ENCODE measurements at places on chromosomes 11 and 22.

DNA sequence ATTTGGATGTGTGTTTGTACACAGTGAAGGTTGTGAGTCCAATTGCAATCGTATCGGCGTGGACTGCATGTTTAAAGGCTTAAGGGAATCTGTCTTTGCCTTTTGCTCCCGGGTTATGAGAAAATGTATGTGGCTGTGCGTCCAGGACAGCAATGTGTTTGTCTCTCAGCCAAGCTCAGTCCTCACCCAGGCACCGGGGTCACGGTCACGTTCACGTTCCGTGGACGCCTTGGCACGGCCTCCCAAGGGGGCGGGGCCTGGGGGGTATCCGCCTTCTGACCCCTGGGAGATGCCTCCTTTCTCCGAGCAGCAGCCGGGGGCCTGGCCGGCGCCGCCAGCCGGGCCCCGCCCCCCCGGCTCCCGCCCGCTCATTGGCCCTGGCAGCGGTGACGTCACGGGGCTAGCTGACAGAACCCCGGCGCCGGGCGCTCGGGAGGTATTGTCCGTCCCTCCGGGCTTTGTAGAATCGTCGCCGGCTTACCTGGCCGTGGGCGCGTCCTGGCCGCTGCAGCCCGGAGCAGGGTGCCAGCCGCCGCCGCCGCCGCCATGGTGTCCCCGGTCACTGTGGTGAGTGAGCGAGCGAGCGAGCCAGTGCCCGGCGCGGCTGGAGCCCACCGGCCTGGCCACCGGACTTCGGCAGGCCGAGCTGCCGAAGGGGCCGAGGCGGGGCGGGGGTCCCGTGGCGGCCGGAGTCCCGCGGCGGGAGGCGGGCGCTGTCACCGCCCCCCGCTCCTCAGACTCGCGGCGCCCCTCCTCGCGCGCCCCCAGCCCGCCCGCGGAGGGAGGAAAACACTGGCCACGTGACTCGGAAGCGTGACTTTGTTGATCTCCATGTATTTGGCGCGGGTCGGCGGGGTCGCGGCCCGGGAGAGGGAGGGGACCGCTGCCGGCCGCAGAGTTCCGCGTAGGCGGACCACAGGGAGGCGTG lies at the start of gene TMEM86A:
TMEM86A (plus strand) TSS at position 439 of the 928 bp plus-strand sequence; CDS start at position 547, 108 bp downstream.
- no peak within 1 kb of the TSS for H3K27ac ChIP-seq
- H3K27me3 ChIP-seq, result no peaks in the 10 kb centered on the region
- peaks cover 35% of the 10 kb centered on the region for H3K4me1 ChIP-seq
- DNase-seq, result peak; percentile 90
- peak within 1 kb of the TSS; percentile 81 for H3K4me3 ChIP-seq

DNA sequence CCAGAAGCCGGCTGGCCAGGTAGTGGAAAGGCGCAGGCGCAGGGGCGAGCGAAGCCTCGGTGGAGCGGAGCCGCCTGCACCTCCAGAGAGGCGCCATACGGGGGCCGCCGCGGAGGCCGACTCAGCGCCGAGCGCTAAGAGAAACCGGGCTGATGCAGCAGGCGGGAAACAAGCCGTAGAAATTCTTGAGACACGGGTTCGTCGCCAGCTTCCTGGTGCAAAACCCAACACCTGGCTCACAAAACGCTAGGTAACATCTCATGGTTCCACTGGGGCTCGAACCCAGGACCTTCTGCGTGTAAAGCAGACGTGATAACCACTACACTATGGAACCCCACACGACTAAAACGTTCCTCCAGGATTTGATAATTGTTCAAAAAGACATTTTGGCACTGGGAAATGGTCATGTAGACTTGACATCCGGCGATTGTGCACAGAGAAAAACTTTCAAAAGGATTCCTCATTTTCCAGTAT lies 39.1 kb downstream of the OR4D9 start:
- peaks cover 31% of the 10 kb centered on the region for H3K4me1 ChIP-seq
- H3K27me3 ChIP-seq, result no peaks in the 10 kb centered on the region
- H3K36me3 ChIP-seq, result no peaks in the 10 kb centered on the region
- peak overlapping the region; percentile 71 for H3K4me3 ChIP-seq
- peak overlapping the region; percentile 85 for H3K27ac ChIP-seq
- peak; percentile 91 for DNase-seq

- H3K27me3 ChIP-seq, result peaks cover 8% of the 10 kb centered on the region
- no peaks in the 10 kb centered on the region for H3K36me3 ChIP-seq
- H3K4me1 ChIP-seq, result peaks cover 3% of the 10 kb centered on the region
- H3K4me3 ChIP-seq, result no peak overlapping the region
- DNase-seq, result no peak
Measured at GRCh38 chr11:119607726-119608125, 121.3 kb downstream of the NECTIN1 start.

DNA sequence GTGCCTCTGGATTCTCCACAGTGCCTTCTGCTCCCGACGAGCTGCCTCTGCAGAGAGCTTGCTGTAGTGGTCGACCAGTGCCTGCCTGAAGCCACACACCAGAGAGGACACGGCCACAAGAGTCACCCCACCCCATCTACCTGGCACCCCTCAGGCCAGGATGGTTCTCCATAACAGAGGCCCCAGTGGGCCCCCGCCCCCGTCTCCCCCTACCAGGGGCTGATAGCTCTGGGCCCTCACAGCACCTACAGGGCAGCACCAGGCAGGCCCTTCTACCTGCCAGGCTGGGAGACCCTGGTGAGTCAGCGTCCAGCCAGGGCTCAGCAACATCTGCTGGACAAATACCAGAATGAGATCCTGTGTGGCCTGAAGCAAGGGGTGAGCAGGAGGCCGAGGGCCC lies 21.7 kb downstream of the SELENOO start:
- no peak overlapping the region for H3K27ac ChIP-seq
- no peak overlapping the region for H3K4me3 ChIP-seq
- peaks cover 31% of the 10 kb centered on the region for H3K36me3 ChIP-seq
- H3K27me3 ChIP-seq, result no peaks in the 10 kb centered on the region

DNA sequence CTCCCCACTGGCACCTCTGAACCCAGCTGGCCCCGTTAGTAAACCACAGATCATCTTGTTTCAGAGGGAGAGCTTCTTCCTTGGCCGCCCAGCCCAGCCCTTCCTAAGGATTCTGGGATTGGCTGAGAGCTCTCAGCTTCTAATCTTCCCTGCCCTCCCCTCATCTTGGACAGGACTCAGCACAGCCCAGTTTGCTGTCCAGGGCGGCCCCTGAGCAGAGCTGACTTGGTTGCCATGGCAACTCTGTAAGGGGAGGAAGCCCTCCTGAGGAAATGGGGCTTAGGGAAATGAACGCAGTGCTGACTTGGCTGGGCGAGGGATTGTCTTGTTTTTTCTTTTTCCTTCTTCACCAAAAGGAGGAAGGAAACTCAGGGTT lies 4.6 kb downstream of the APOL4 start:
- no peaks in the 10 kb centered on the region for H3K4me1 ChIP-seq
- H3K27ac ChIP-seq, result no peak overlapping the region
- DNase-seq, result no peak

GRCh38 chr11:102589047-102589459 lies 36.1 kb downstream of the MMP20 start:
- H3K36me3 ChIP-seq, result no peaks in the 10 kb centered on the region
- H3K4me3 ChIP-seq, result no peak overlapping the region
- no peak for DNase-seq
- no peaks in the 10 kb centered on the region for H3K27me3 ChIP-seq
- H3K4me1 ChIP-seq, result no peaks in the 10 kb centered on the region
- no peak overlapping the region for H3K27ac ChIP-seq

DNA sequence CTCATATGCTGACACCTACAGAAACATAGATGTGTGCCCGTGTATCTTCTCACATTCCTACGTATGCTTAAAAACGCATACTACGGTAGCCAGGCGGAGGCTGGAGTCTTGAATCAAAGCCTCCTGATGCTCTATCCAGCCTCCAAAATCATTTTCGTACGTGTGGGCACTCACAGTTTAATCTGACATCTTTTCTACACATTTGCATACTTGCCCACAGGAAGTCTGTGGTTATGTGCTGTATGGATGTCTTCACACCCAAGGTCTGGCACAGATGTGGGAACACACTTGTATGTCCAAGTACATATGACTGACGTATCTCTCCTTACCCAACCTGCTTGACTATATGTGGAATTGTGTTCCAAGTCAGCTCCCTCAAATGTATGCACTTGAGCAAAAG lies 561.8 kb upstream of the CADM1 start:
- no peaks in the 10 kb centered on the region for H3K36me3 ChIP-seq
- no peak overlapping the region for H3K4me3 ChIP-seq
- no peak for DNase-seq
- H3K27me3 ChIP-seq, result peaks cover 57% of the 10 kb centered on the region
- H3K27ac ChIP-seq, result no peak overlapping the region

- DNase-seq, result no peak
- no peak overlapping the region for H3K27ac ChIP-seq
- no peaks in the 10 kb centered on the region for H3K27me3 ChIP-seq
- H3K36me3 ChIP-seq, result no peaks in the 10 kb centered on the region
- H3K4me3 ChIP-seq, result no peak overlapping the region
- H3K4me1 ChIP-seq, result no peaks in the 10 kb centered on the region
Measured at GRCh38 chr22:50144005-50144614, 26.4 kb upstream of the PANX2 start.

- peak overlapping the region; percentile 79 for H3K4me3 ChIP-seq
- peak overlapping the region; percentile 93 for H3K27ac ChIP-seq
- peak; percentile 92 for DNase-seq
- no peaks in the 10 kb centered on the region for H3K27me3 ChIP-seq
Measured at GRCh38 chr11:70079691-70080090, 1.6 kb downstream of the ANO1 start.

DNA sequence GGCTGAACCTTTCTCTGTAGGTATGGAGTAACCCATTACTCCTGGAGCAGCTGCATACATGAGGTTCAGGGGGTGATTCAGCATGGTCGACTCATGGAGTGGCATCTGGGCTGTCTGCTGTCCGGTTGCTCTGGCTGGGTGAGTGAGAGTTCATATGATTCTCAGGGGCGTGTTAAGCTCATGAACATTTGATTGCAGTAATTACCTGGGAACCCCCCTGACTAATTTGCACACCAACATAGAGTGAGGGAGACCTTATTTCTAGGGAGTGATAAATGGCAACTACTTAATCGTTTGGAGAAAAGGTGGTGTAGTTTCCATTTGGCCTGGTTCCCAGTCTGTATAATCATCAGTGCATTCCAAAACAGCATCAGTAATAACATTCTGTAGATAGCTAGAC lies 661.9 kb downstream of the ETS1 start:
- no peaks in the 10 kb centered on the region for H3K4me1 ChIP-seq
- H3K4me3 ChIP-seq, result no peak overlapping the region
- no peak overlapping the region for H3K27ac ChIP-seq
- H3K27me3 ChIP-seq, result peaks cover 25% of the 10 kb centered on the region
- no peaks in the 10 kb centered on the region for H3K36me3 ChIP-seq

GRCh38 chr11:115481528-115481927 lies 22.7 kb downstream of the CADM1 start:
- no peak overlapping the region for H3K27ac ChIP-seq
- no peak overlapping the region for H3K4me3 ChIP-seq
- H3K4me1 ChIP-seq, result no peaks in the 10 kb centered on the region
- H3K36me3 ChIP-seq, result no peaks in the 10 kb centered on the region
- peaks cover 6% of the 10 kb centered on the region for H3K27me3 ChIP-seq

DNA sequence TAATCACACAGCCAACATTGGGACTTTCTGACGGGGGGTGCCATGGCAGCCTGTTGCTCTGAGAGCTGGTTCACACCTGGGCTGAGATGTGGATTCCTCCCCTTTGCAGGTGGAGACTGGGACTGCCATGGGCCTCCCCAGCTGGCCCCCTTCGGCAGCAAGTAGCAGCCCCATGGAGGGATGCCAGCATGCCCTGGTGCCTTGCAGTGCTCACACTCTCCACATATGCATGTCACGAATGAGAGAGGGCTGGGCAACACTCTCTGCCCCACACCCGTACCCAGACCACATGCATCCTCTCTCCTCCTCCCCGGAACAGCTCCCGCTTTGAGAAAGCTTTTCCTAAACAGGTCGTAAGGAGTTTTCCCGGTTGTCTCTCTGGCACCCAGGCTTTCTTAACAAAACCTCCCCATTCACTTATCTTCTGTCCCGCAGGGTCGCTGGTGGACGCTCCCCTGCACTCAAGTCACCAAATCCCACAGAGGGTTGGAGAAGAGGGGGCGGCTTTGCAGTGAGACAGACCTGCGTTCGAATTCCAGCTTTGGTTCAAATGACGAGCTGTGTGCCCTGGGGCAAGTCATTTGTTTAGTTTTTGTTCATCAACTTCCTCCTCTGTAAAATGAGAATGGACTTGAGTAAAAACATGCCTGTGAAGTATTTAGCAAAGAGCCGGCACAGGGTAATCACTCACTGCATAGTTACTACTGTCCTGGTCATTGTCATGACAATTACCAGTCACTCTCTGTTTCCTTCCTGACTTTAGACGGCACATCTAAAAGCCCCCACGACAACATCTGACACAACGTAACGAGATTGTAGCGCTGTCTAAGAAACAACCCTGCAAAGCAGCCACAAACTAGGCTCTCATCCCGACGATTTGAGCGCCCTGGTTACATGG lies 231.3 kb upstream of the B3GAT1 start:
- H3K27ac ChIP-seq, result no peak overlapping the region
- no peaks in the 10 kb centered on the region for H3K4me1 ChIP-seq
- H3K4me3 ChIP-seq, result no peak overlapping the region
- DNase-seq, result no peak
- peaks cover 85% of the 10 kb centered on the region for H3K27me3 ChIP-seq

DNA sequence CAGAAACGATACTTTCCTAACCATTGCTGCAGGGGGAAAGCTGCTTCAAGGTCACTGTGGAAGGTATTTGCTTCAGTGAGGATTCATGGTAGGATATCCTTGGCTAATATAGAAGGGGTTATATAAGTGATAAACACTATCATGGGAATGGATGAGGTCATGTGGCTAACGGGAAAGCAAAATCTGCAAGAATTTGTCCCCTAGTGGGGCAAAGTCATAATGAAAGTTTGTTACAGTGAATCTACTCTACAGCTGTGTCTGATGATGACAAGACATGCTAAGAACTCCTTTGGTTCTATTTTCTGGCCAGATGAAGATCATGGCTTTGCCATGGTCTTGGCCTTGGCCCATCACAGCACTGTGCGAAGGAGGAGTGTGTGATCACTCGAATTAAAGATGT lies 13.8 kb downstream of the MMP20 start:
- H3K4me3 ChIP-seq, result no peak overlapping the region
- no peak overlapping the region for H3K27ac ChIP-seq
- DNase-seq, result no peak
- H3K27me3 ChIP-seq, result no peaks in the 10 kb centered on the region
- H3K4me1 ChIP-seq, result no peaks in the 10 kb centered on the region

DNA sequence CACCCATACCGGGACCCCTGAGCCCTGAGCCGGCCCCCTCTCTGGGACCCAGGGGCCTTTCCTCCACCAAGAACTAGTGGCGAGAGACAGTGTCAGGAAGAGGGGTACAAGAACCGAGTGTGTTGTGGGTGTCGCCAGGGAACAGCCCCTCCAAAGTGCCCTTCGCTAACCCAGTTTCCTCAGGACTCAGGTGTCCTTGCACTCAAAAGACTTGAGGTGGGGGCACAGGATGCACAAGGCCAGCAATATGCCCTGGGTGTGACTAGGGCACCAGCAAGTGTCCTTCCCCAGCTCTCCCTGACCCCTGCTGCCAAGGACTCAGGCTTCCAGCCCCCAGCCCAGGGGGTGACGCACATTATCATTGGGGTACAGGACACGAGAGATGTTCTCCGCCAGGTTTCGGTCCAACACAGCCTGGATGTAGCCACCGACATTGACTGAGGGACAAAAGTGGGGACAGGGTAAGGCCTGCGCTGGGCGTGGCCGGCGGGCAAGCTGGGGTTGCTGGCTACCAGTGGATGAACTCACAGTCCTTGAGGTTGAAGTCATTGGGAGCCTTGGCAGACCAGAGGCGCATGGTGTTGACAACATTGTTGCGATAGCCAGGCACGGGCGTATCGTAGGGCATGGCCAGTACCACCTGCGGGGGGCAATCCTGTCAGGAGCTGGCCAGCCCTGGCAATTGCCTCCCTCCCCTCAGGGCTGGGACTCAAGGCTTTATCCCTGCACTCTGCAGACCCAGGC lies 4.7 kb downstream of the PYGM start:
- no peaks in the 10 kb centered on the region for H3K4me1 ChIP-seq
- no peak overlapping the region for H3K4me3 ChIP-seq
- H3K27ac ChIP-seq, result no peak overlapping the region

Measured in PC-9 (cell line).